Colonic mucosa (tissue), 4 donors: ENCODE measurements at places on chromosomes 12 and 14. TPM values are rescaled to one million over a fixed set of nuclear protein-coding genes. Genes with fewer than 3 reads are reported as not detected.

- H3K4me1 ChIP-seq, result peaks cover 4% of the 10 kb centered on the region
- H3K27ac ChIP-seq, result no peak overlapping the region
- H3K27me3 ChIP-seq, result no peaks in the 10 kb centered on the region
- H3K4me3 ChIP-seq, result no peak overlapping the region
- no peaks in the 10 kb centered on the region for H3K36me3 ChIP-seq
Observed at GRCh38 chr14:21087294-21088091, 11.0 kb downstream of the ZNF219 start.

DNA sequence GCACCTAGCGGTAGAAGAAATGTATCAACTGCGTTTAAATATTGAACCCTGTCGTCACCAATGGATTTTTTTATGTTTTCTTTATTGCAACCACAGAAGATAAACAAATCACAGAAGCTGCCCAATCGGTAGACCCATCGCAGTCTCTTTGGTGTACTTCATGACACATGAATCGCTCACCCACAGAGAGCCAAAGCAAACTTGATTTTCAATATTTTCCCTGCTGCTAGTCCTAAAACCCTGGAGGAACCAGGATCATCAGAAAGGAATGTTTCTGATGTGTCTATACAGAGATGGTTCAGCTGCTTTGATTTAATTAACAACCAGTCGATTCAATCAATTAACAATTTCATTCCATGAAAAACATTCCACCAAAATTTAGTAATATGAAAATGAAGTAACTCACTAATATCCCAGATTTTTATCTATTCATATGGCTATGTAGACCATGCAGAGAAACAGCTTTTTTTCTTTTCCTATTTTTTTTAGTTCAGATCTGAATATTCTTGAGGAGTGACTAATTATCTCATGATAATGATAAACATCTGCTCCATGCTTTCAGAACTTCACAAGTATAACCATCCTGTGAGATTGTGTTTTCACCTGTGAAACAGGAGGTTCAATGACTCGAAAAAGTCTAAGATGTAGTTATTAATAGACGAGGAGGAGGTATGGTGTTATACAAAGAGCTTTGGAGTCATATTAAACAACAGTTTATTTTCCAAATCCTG is 46.1 kb downstream of the DIO2 start:
- no peak for DNase-seq
- H3K27ac ChIP-seq, result no peak overlapping the region
- no peak overlapping the region for H3K4me3 ChIP-seq
- no peaks in the 10 kb centered on the region for H3K27me3 ChIP-seq

- H3K4me3 ChIP-seq, result no peak overlapping the region
- H3K27me3 ChIP-seq, result no peaks in the 10 kb centered on the region
- DNase-seq, result peak; percentile 76
- no peaks in the 10 kb centered on the region for H3K36me3 ChIP-seq
- no peaks in the 10 kb centered on the region for H3K4me1 ChIP-seq
- peak overlapping the region; percentile 65 for H3K27ac ChIP-seq
Observed at GRCh38 chr14:61585598-61586543, 109.4 kb upstream of the HIF1A start.

DNA sequence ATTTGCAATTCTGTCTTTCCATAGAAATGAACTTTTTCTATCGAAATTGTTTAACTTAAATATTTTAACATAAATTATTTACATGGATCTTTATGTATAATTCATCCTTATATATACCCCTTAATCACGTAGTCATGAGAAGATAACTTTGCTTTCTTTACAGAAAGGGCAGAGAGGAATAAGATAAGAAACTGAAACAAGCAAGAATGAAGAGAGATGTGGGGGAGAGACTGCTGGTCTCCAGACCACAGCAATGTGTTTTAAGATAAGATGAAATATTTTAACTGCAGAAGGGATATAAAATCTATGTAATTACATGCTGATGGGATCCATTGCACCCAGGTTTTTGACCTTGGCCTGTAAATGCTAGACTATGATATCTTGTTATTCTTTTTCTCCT is 34.7 kb upstream of the DNM1L start:
- no peak overlapping the region for H3K4me3 ChIP-seq
- H3K4me1 ChIP-seq, result no peaks in the 10 kb centered on the region
- H3K36me3 ChIP-seq, result peaks cover 11% of the 10 kb centered on the region
- H3K27ac ChIP-seq, result no peak overlapping the region
- no peaks in the 10 kb centered on the region for H3K27me3 ChIP-seq

- H3K27me3 ChIP-seq, result no peaks in the 10 kb centered on the region
- H3K27ac ChIP-seq, result no peak overlapping the region
- no peaks in the 10 kb centered on the region for H3K36me3 ChIP-seq
Observed at GRCh38 chr12:76018111-76018510, 13.5 kb downstream of the PHLDA1 start.

GRCh38 chr12:67989184-67989920 is at the start of gene IFNG-AS1:
Gene IFNG-AS1 (plus strand): TSS chr12:67989447.
- H3K4me1 ChIP-seq, result no peaks in the 10 kb centered on the region
- H3K36me3 ChIP-seq, result no peaks in the 10 kb centered on the region
- H3K27me3 ChIP-seq, result no peaks in the 10 kb centered on the region
- no peak within 1 kb of the TSS for H3K27ac ChIP-seq
- no peak within 1 kb of the TSS for H3K4me3 ChIP-seq

DNA sequence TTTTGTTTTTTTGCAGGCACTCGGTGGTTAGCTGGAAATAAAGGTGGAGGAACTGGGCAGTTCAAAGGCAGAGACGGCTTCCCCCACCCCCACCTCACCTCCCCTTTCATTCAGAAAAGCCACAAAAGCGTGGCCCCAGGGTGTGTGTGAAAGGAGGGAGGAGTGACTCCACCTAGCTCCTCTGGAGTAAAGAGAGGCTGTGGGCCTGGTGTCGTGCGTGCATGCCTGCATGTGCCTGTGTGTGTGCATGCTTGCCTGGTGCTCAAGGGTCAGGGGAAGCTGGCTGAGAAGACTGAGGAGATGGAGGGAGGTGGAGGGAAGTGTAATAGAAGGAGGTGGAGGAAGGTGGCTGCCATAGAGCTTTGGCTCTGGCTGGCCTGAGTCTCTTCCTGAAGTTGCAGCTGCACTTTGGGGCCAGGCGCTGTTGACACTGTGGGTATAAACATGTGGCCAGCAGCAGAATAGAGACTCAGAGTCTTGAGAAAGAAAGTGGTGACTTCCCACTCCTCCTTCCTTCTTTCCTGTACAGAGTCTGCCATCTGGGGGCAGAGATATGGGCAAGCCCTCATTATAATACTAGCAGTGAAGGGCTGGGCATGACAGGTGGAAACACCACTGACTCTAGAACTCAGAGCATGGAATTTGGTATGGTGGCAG is 36.9 kb upstream of the SINHCAF start:
- no peaks in the 10 kb centered on the region for H3K27me3 ChIP-seq
- H3K27ac ChIP-seq, result peak overlapping the region; percentile 74
- no peaks in the 10 kb centered on the region for H3K36me3 ChIP-seq
- H3K4me1 ChIP-seq, result peaks cover 5% of the 10 kb centered on the region
- no peak overlapping the region for H3K4me3 ChIP-seq
- peak; percentile 69 for DNase-seq

GRCh38 chr12:42761601-42762350 is 172.2 kb upstream of the PRICKLE1 start:
- no peaks in the 10 kb centered on the region for H3K27me3 ChIP-seq
- no peaks in the 10 kb centered on the region for H3K4me1 ChIP-seq
- H3K4me3 ChIP-seq, result no peak overlapping the region
- H3K27ac ChIP-seq, result no peak overlapping the region
- no peak for DNase-seq

GRCh38 chr12:121697093-121697698 is 15.4 kb upstream of the TMEM120B start:
- no peaks in the 10 kb centered on the region for H3K4me1 ChIP-seq
- H3K27me3 ChIP-seq, result no peaks in the 10 kb centered on the region
- H3K4me3 ChIP-seq, result no peak overlapping the region
- H3K27ac ChIP-seq, result no peak overlapping the region

DNA sequence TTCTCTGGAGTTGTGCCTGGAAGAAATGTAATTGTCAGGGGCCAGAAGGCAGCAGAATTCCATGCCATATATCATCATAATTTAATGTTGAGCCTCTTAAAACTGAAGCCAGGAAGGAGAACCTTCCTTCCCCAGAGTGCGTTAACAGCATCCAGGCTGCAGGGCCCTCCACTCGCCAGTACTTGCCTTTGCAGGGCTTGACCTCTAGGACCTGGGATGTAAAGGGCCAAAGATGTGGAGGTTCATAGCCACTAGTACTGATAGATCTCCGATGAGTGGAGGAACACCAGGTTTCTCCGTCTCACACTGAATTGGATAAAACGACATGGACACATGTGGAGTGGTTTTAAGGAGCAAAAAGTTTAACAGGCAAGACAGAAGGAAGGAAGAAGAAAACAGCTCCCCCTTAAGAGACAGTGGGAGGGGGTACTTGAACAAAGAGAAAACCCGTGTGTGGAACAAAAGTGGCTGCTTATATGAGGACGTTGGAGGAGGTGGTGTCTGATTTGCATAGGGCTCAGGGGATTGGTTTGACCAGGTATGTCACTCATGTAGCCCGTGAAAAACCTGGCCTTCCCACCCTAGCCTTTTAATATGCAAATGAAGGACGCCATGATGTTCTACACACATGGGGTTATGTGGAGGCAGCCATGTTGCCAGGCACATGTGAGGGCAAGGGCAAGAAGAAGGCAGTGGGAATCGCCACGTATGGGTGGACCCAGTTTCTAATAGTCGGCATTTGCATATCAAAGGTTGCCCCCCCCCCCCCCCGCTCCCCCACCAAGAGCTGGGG is 38.8 kb upstream of the WSCD2 start:
- no peaks in the 10 kb centered on the region for H3K27me3 ChIP-seq
- no peak overlapping the region for H3K27ac ChIP-seq
- H3K4me3 ChIP-seq, result no peak overlapping the region
- no peaks in the 10 kb centered on the region for H3K36me3 ChIP-seq
- DNase-seq, result no peak

- H3K36me3 ChIP-seq, result no peaks in the 10 kb centered on the region
- H3K4me3 ChIP-seq, result no peak overlapping the region
- DNase-seq, result no peak
- no peak overlapping the region for H3K27ac ChIP-seq
- H3K27me3 ChIP-seq, result no peaks in the 10 kb centered on the region
Observed at GRCh38 chr12:46258129-46258528, 10.7 kb downstream of the SLC38A1 start.

DNA sequence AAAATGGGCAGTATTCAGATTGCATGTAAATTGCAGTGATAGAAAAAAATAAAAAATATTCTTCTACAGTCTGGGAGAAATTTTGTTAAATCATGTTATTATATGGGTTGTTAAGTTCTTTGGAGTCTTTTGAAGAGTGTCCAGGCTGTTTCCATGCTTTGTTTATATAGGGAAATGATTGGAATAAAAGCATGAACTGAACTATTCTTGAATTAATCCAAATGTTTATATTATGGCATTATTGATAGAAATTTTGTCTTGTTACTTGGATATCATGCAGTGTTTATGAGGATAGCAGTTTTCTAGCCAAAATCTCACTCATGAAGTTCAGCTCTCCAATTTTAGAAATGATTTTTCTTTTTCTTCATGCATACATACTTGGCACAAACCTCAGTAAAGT is 108.2 kb upstream of the NAV3 start:
- no peaks in the 10 kb centered on the region for H3K4me1 ChIP-seq
- no peak overlapping the region for H3K4me3 ChIP-seq
- DNase-seq, result no peak
- H3K27me3 ChIP-seq, result no peaks in the 10 kb centered on the region

DNA sequence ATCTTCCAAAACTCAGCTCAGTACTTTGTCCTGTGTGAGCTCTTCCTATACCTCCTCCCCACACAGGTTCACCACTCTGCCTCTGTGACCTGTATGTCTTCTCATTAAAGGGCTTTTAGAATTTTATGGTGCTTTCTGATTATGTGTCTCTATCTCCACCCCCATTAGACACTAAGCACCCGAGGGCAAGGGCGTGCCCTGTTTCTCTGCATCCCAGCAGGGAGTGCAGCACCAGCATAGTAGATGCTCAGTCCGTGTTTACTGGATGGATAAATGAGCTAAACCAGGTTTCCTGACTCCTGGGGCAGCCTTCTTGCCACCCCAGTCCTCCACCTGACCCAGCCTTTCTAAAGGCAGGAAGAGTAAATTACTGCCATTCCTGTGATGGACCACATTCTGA is 333.8 kb downstream of the CACNA1C start:
- H3K27me3 ChIP-seq, result no peaks in the 10 kb centered on the region
- H3K27ac ChIP-seq, result no peak overlapping the region
- no peak overlapping the region for H3K4me3 ChIP-seq
- H3K4me1 ChIP-seq, result no peaks in the 10 kb centered on the region
- DNase-seq, result no peak

DNA sequence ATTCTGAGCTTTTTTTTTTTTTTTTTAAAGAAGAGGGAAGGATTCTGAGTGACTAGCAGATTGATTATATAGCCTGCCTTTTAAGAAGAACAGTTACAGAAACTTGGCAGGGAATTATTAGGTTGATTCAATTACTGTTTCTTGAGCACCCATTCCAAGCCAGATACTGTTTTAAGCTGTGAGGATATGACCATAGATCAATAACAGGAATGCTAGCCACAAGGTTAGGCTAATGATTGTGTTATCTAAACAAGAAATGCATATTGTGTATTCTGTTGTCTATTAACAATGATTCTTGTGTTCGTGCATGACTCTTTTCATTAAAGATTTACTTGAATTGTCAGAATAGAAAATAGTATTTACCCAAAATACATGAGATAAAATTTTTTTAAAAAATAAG is 67.1 kb downstream of the PRORP start:
- no peak overlapping the region for H3K27ac ChIP-seq
- no peaks in the 10 kb centered on the region for H3K4me1 ChIP-seq
- no peaks in the 10 kb centered on the region for H3K36me3 ChIP-seq
- no peak for DNase-seq
- H3K4me3 ChIP-seq, result no peak overlapping the region

DNA sequence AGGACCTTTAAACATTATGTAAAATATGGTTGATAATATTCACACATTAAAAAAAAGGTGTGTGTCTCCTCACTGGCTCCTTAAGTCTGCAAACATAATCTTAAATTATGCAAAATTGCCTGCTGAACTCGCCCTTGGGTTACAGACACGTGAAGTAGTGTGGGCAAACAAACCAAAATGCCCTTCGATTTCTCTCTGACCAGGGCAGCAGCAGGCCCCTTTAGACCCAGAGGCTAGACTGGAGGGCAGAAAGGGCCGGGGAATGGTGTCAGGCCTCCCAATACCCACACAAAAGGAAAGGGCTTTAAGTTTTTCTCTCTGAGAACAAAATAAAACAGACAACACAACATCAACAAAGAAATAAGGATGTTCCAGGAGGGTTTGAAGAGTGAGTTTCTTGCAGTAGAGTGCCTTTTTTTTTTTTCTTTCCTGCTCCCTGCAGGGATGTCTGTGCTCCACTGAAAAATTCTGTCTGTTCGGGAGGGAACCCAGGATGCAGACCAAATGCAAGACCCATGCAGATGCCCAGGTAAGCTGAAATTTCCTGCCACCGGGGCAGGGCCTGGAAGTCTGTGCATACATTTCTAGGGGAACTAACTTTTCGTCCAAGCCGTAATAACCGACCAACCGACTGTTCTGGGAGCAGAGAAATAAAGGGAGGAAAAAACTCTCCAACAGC is 1.7 kb downstream of the TBX3 start:
- H3K27ac ChIP-seq, result peak overlapping the region; percentile 88
- DNase-seq, result no peak
- peak overlapping the region; percentile 56 for H3K4me3 ChIP-seq
- no peaks in the 10 kb centered on the region for H3K4me1 ChIP-seq

The LIN7A gene
- total RNA-seq, result 1.8 TPM

The KRT79 gene
- total RNA-seq, result not detected

The E2F7 gene
- total RNA-seq, result 9.1 TPM

The WNT5B gene
- total RNA-seq, result 5.9 TPM

The CSRNP2 gene
- total RNA-seq, result 13.6 TPM

The GALNT16 gene
- 0.22 TPM for total RNA-seq
